ENCODE measurements at places on chromosomes 4 and X.

GRCh38 chr4:187961171-187961570 lies 34.4 kb upstream of the ZFP42 start:
- DNase-seq = no peak

DNA sequence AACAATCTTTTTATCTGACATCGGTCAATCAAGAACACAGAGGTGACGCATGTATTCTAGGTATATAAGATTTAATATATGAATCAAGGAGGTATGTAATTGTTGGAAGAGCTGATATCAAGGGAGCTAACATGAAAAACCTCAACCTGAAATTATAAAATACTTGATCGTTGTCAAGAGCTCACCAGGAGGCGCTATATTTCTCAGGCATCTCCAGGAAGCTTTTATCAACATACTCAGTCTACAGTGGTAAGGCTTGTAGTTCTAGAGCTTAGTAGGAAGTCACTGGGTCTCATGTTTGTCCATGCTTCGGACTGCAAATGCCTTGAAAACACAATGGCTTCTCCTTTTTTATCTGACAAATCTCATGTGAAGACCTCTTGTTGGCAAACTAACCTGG lies 156.1 kb downstream of the GRXCR1 start:
- no peak for DNase-seq

DNA sequence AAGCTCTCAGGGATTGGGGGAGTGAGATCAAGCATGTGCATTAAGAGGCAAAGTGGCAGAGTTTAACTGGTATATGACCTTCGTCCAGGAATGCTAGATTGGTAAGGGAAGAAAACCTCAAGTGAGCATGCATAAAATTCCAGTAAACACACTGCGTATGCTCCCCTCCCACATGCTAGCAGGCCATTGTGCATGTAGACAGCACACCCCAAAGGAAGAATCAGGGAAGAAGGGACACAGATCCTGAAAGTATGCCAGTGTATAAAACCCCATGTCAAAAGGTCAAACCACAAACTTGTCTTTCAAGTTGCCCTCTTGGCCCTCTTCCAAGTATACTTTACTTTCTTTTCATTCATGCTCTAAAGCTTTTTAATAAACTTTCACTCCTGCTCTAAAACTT lies 405.2 kb upstream of the CNKSR2 start:
- no peak for DNase-seq

GRCh38 chrX:97389761-97390192 lies 506.1 kb downstream of the RPA4 start:
- DNase-seq = no peak

GRCh38 chrX:53440621-53441517 lies 6.7 kb upstream of the HSD17B10 start:
- DNase-seq = peak; percentile 57

DNA sequence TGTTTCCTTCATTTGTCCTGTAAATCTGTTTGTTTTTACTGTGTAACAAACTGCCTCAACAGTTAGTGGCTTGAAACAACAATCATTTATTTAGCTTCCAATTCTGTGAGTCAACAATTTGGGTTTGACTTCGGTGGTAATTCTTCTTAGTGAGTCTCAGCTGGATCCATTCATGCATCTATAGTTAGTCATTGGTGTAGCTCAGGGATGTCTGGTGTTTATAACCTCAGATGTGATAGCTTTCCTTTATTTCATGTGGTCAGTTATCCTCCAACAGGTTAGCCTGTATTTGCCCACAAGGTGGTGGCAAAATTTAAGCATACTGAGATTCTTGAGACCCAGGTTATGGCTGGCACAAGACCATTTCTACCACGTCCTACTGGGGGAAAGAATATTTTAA lies 1267.2 kb downstream of the RAPGEF2 start:
- no peak for DNase-seq

GRCh38 chr4:154612472-154613414 lies at the start of gene FGG:
FGG (minus strand) TSS chr4:154612656; CDS start chr4:154612609, 47 bp downstream.
- DNase-seq = no peak

DNA sequence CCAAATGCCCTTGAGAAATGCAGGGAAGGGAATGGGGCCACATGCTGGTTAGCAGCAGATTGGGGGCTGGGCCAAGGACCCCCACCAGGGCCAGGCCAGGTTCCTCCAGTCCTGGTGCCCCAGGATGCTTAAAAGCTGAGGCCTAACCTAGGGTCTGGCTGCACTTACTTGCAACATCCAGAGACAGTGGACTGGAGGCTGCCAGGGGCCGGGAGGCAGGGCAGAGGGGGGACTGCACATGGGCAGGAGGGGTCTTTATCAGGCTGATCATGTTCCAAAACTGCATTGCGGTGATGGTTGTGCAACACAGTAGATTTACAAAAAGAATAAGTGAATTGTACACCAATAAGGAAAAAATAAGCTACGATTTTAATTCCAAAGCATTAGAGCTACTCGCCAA lies 36.8 kb upstream of the C4orf50 start:
- DNase-seq = no peak

GRCh38 chr4:184265546-184266351 lies 48.1 kb upstream of the ENPP6 start:
- peak; percentile 51 for DNase-seq

DNA sequence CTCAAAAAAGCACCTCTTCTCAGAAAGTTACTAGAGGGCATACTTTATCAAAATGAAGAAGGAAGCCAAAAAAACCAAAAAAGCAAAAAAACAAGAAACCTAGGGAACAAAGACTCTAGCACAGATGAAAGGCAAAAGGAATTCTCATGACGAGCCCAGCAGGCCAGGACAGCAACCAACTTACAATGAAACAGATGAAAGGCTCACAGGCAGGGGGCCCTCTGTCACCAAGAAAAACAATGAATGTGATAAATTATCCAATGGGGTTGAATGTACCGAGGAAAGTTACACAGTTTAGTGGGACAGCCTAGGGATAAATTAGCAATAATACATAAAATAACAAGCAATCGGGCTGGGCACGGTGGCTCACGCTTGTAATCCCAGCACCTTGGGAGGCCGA lies 79.0 kb downstream of the GPR82 start:
- no peak for DNase-seq

DNA sequence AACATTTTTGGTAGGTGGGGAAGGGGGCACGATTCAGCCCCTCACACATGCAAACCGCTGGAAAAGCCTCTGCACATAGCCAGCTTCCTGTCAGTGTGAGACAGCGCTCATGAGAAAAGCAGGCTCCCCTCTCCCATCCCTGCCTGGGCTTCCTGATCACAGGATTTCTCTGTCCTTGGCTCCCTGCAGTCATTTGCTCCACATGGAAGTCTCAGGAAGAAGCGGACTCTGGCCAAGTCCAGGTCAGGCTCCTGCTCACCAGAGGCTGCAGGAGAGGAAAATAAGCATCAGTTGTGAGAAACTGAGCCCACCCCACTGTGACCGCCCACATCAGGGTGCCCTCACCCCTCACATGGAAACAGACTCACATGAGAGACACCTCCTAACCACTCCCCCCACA lies 664.3 kb upstream of the TENM3 start:
- DNase-seq = no peak

DNA sequence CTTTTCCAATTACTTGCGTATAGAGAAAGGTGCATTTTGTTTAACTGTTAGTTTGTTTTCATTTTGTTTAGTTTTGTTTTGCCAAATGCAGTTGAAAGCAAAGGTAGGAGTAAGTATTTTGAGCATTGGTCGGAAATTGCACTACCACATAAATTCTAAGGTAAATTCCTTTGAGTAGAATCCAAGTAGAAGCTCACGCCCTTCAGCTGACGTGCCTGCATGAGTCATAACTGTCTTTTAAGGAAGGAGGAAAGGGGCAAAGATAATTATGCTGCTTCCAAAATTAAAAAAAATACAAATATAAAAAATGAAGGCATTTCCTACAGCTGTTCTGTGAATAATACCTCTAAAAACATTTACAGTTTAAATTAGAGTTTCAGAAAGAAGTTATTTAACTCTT lies 110.2 kb upstream of the MYOZ2 start:
- no peak for DNase-seq

GRCh38 chr4:76377911-76378310 lies 43.0 kb downstream of the CCDC158 start:
- peak; percentile 72 for DNase-seq

DNA sequence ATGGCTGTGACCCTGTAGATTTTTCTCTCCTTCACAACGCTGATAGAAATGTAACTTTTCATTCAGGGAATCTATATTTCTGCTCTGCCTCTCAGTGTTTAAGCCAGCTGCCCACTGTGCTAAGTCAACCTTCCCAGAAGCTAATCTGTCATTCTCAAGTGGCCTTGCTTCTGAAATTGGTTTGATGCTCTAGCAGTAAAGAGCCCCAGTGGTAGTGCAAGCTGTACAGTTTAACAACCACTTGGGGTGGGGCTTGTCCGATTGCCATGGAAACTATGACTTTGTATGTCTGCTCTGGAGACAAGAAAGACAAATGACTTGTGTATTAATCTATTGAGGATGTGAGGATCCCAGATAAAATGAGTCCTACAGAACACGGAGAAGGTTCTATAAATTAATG lies 620.9 kb upstream of the GALNT7 start:
- no peak for DNase-seq

DNA sequence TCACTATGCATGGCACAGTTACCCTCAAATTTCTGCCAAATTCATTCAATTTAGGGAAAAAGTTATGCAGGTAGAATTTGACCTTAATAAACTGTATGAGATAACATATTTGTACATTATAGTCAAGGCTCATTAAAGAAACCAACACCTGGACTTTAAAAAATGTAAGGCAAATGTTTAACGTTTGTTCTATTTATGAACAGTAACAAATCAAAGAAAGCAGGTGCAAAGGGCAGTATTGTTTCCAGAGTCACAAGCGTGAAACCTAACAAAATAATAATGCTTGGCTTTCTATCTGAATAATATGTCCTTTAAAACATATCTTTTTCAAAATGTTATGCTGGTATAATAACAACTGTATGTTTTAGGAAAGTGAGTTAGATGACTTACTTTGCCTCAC lies 41.2 kb downstream of the LIN54 start:
- no peak for DNase-seq

DNA sequence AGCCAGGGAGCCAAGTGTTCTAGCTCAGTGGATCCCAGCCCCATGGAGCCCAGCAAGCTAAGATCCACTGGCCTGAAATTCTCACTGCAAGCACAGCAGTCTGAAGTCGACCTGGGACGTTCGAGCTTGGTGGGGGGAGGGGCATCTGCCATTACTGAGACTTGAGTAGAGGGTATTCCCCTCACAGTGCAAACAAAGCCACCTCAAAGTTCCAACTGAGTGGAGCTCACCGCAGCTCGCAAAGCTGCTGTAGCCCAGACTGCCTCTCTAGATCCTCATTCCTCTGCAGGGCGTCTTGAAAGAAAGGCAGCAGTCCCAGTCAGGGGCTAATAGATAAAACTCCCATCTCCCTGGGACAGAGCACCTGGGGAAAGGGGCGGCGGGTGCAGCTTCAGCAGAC lies 226.3 kb downstream of the ZIC3 start:
- DNase-seq = no peak

DNA sequence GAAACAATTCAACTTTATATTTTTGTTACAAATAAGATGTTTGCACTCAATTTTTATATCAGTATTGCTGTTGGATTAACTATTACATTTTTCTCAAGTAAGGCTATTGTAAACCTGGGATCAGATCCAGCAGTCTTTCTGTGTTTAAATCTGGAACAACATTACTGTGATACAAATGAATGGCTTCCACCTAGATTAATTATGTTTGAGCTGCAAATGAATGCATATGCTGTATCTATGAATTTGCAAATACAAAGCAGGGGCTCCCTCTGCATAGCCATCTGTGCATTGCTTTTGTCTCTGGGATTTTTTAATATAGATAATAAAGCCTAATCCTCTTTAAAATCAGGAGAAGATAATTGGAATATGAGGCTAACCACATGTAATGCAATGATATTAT lies 69.8 kb upstream of the NEIL3 start:
- DNase-seq = no peak

- DNase-seq = no peak
Observed at GRCh38 chr4:167183036-167183435, 51.3 kb downstream of the SPOCK3 start.

DNA sequence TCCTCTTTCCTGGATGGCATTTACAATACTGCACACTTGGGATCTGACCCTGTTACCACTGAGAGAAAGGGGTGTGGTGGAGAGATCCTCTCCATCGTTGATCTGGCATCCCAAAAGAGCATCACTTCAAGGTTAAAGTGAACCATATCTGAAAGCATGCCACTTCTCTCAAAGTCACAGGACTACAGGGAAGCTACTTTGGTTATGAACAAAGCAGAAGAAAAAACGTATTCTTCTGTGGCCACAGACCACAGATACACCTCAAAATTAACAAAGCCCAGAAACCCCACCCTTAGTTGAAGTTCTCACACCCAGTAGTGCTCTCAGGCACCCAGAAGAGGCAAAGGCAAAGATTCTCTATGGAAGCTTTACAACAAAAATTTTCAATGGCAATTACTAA lies 108.3 kb downstream of the JADE1 start:
- DNase-seq = no peak

GRCh38 chr4:4868040-4868757 lies 8.7 kb downstream of the MSX1 start:
- no peak for DNase-seq

DNA sequence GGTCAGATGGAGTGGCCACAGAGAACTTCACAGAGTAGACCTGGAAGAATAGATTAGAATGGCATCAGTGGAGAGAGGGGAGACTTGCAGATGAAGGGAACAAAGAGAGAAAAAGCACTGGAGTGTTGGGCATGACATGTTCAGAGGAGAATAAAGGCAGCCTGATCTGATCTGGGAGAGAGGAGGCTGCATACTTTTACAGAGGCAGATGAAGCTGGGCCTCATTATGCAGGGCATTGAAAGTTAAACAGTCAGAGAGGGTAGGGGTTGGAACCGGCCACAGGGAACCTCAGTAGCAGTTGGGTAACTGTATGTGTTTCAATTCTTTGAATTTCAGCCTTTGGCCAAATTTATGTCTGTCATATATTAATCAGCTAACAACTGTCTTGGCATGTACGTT lies 61.2 kb downstream of the SH3BGRL start:
- DNase-seq = no peak

DNA sequence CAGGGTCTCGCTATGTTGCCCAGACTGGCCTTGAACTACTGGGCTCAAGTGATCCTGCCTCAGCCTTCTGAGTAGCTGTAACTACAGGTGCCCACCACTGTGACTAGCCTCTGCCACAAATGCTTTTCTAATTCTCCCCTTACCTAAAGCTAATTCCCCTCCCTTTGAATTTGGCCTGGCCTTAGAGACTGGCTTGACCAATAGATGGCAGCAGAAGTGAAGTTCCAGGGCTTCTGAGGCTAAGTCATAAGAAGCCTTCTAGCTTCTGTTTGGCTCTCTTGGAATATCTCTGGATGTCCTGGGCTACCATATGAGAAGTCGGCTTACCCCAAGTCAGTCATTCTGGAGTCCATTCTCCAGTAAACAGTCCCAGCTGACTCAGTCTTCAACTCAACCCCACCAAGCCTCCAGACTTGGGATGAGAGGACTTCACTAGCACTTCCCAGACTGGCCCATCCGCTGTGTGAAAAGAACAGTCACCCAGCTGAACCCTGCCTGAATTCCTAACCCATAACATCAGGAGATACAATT lies 61.0 kb downstream of the HPRT1 start:
- DNase-seq = no peak

- no peak for DNase-seq
Observed at GRCh38 chrX:87572901-87573300, 55.3 kb downstream of the KLHL4 start.

- no peak for DNase-seq
Observed at GRCh38 chrX:105241056-105241455, 20.6 kb upstream of the TEX13A start.
